Activated T-helper 1 cell treated with anti-CD3 and anti-CD28 coated beads, Interleukin-12 subunit alpha, Interleukin-12 subunit beta, Interleukin-2, Interleukin-4 antibody, amounts not matched to agents 30 ng/mL and 10 ng/mL and 1 ng/mL, durations not matched to agents 14 hours and 24 hours and 36 hours (primary cell): ENCODE measurements at places on chromosomes 4 and X. TPM values are rescaled to one million over a fixed set of nuclear protein-coding genes. Genes with fewer than 3 reads are reported as not detected.

DNA sequence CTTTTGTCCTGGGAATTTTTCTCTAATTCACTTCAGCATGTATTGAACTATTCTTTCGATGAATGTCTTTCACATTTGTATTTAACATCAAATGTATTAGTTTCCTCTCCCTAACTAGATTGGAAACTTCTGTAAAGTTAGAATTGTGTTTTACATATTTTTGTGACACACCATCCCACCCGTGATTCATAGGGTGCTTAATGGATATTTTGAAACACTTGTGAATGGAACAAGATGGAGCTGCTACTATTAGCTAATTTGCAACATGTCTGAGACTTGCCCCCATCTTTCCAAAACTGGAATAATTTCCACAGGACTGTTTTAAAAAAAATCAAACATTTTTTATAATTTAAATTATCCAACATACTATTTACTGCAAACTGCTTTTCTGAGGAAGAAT is 30.2 kb upstream of the GNPDA2 start:
- H3K27ac ChIP-seq, result no peak overlapping the region
- peaks cover 2% of the 10 kb centered on the region for H3K27me3 ChIP-seq
- H3K4me1 ChIP-seq, result no peaks in the 10 kb centered on the region
- H3K4me3 ChIP-seq, result no peak overlapping the region
- H3K36me3 ChIP-seq, result no peaks in the 10 kb centered on the region

GRCh38 chr4:47930971-47931804 is 16.8 kb upstream of the NFXL1 start:
- no peaks in the 10 kb centered on the region for H3K36me3 ChIP-seq
- DNase-seq, result no peak
- peaks cover 8% of the 10 kb centered on the region for H3K4me1 ChIP-seq
- no peak overlapping the region for H3K27ac ChIP-seq

DNA sequence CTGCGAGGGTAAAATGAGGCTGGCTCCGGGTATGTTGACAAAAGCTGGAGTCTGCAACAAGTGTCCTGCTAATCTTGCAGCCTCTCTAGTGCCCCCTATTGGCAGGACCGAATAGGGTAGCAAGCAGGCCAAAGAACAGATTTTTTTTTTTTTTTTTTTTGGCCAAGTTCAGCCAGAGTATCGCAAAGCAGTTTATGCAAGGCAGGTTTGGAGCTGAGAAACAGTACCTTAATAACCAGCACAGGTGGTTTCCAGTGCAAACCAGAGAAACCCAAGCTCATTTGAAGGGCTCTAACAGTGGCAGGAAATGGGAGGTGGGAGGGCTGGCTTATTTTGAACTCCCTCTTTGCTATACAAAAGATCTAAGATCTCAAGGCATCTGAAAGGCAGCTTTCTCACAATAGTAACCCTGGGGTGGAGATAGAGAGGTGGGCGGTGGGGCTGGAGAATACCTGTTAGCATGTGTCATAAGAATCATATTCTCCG is 38.2 kb upstream of the OCIAD2 start:
- no peak overlapping the region for H3K4me3 ChIP-seq
- H3K4me1 ChIP-seq, result peaks cover 11% of the 10 kb centered on the region
- DNase-seq, result peak; percentile 31

- no peaks in the 10 kb centered on the region for H3K36me3 ChIP-seq
- H3K4me1 ChIP-seq, result no peaks in the 10 kb centered on the region
- H3K27ac ChIP-seq, result no peak overlapping the region
- H3K27me3 ChIP-seq, result no peaks in the 10 kb centered on the region
Measured at GRCh38 chrX:102840871-102841705, 96.0 kb upstream of the RAB40AL start.

DNA sequence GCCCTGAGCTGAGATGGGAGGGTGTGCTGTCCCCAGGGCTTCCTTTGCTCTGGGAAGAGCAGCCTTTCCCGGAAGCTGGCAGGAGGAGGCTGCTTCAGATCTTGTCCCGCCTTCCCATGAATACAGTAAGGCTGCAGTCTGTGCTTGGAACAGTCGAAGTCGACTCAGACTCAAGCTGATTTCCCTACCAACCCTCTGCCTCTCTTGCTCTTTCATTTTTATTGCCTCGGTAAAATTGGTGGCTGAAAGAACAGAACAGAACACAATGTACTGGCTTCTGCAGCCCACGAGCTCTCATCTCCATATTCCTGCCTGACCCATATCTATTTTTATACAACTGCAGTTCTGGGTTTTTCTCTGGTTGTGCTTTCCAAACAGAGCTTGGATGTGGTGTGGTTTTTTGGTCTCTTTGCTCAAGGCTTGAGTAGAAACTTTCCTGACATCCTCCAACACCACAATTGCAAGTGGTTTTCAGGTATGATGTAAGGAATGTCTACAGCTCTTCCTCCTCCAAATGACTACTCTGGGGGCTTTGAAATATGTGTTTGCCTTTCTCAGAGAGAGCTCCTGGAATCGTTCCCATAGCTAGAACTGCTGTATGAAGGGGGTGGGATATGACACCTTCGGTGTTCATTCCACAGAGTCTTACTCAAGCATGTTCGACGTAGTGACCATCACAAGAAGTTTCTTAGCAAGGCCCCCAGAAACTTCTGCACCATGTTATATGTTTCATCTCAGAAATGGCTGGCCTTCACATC is 61.3 kb downstream of the ENPP6 start:
- H3K27ac ChIP-seq, result no peak overlapping the region
- no peaks in the 10 kb centered on the region for H3K36me3 ChIP-seq
- no peak for DNase-seq
- H3K4me1 ChIP-seq, result no peaks in the 10 kb centered on the region

GRCh38 chr4:184548316-184548647 is 73.9 kb upstream of the IRF2 start:
- no peak overlapping the region for H3K27ac ChIP-seq
- H3K36me3 ChIP-seq, result peaks cover 2% of the 10 kb centered on the region
- H3K4me1 ChIP-seq, result peaks cover 27% of the 10 kb centered on the region

DNA sequence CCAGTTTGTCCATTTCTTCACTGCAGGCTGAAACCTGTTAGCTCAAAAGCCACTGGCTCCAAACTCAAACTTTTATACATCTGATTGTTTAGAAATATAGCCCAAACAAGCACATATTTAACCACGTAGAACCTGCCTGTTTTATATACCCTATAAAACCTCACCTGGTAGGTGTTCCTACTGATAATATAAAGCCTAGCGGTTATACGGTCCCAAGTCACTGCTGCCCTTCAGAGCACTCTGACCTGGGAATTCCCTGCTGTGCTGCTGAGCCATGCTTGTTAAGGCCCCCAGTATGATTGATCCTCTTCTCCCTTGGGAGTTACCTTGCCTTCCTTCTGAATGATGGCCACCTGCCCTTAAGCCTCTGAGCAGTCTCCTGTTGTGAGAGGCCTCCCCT is 432.8 kb upstream of the LCORL start:
- no peaks in the 10 kb centered on the region for H3K27me3 ChIP-seq
- H3K36me3 ChIP-seq, result no peaks in the 10 kb centered on the region
- no peaks in the 10 kb centered on the region for H3K4me1 ChIP-seq

- H3K36me3 ChIP-seq, result no peaks in the 10 kb centered on the region
- no peak overlapping the region for H3K4me3 ChIP-seq
- H3K27ac ChIP-seq, result no peak overlapping the region
- H3K27me3 ChIP-seq, result no peaks in the 10 kb centered on the region
- no peaks in the 10 kb centered on the region for H3K4me1 ChIP-seq
Measured at GRCh38 chr4:133323670-133324069, 174.6 kb downstream of the PCDH10 start.

- H3K27ac ChIP-seq, result no peak overlapping the region
- H3K36me3 ChIP-seq, result no peaks in the 10 kb centered on the region
- H3K4me1 ChIP-seq, result no peaks in the 10 kb centered on the region
- H3K4me3 ChIP-seq, result no peak overlapping the region
- H3K27me3 ChIP-seq, result no peaks in the 10 kb centered on the region
Measured at GRCh38 chr4:183960046-183960420, 54.9 kb downstream of the STOX2 start.

- H3K27me3 ChIP-seq, result no peaks in the 10 kb centered on the region
- H3K4me3 ChIP-seq, result no peak overlapping the region
- peaks cover 84% of the 10 kb centered on the region for H3K4me1 ChIP-seq
- peaks cover 29% of the 10 kb centered on the region for H3K36me3 ChIP-seq
Measured at GRCh38 chr4:184441461-184442313, 32.7 kb downstream of the IRF2 start.

- H3K36me3 ChIP-seq, result no peaks in the 10 kb centered on the region
- DNase-seq, result no peak
- H3K27me3 ChIP-seq, result peaks cover 43% of the 10 kb centered on the region
- no peak overlapping the region for H3K27ac ChIP-seq
Measured at GRCh38 chr4:118357601-118358000, 4.8 kb upstream of the PRSS12 start.

DNA sequence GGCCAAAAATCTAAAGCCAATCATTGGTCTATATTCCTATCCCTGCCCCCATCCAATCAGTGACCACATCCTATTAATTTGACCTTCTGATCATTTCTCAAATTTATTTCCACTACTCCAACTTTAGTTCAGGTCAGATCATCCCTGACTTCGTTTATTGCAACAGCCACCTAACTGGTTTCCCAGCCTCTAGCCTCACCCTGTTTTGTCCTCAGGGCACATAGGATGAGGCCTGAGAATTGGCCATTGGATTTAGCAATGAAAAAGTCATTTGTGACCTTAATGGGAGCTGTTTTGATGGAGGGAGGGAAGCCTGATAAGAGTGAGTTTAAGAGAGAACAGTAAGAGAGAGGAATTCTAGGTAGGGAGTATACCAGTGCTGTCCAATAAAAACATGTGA is 155.0 kb downstream of the AMMECR1 start:
- H3K4me3 ChIP-seq, result no peak overlapping the region
- H3K27me3 ChIP-seq, result no peaks in the 10 kb centered on the region
- H3K4me1 ChIP-seq, result peaks cover 15% of the 10 kb centered on the region
- no peak overlapping the region for H3K27ac ChIP-seq
- H3K36me3 ChIP-seq, result no peaks in the 10 kb centered on the region

GRCh38 chrX:44352758-44353157 is 9.3 kb upstream of the EFHC2 start:
- DNase-seq, result no peak
- no peaks in the 10 kb centered on the region for H3K27me3 ChIP-seq

- no peaks in the 10 kb centered on the region for H3K36me3 ChIP-seq
- no peaks in the 10 kb centered on the region for H3K27me3 ChIP-seq
Measured at GRCh38 chr4:69823481-69824186, 36.3 kb downstream of the SULT1E1 start.

GRCh38 chr4:180850318-180850940 is 1392.8 kb upstream of the TENM3 start:
- H3K27ac ChIP-seq, result no peak overlapping the region
- H3K27me3 ChIP-seq, result no peaks in the 10 kb centered on the region
- no peak overlapping the region for H3K4me3 ChIP-seq

- H3K27ac ChIP-seq, result no peak overlapping the region
- H3K4me3 ChIP-seq, result no peak overlapping the region
- H3K4me1 ChIP-seq, result no peaks in the 10 kb centered on the region
- DNase-seq, result no peak
- no peaks in the 10 kb centered on the region for H3K36me3 ChIP-seq
- no peaks in the 10 kb centered on the region for H3K27me3 ChIP-seq
Measured at GRCh38 chr4:36737691-36738090, 456.3 kb downstream of the DTHD1 start.

- H3K4me1 ChIP-seq, result peaks cover 10% of the 10 kb centered on the region
- DNase-seq, result peak; percentile 0
- H3K27ac ChIP-seq, result no peak overlapping the region
- peaks cover 18% of the 10 kb centered on the region for H3K36me3 ChIP-seq
- no peaks in the 10 kb centered on the region for H3K27me3 ChIP-seq
Measured at GRCh38 chrX:118603981-118604380, 108.4 kb downstream of the DOCK11 start.

GRCh38 chr4:13396161-13396560 is 88.0 kb downstream of the RAB28 start:
- H3K4me1 ChIP-seq, result no peaks in the 10 kb centered on the region
- no peak overlapping the region for H3K4me3 ChIP-seq
- no peaks in the 10 kb centered on the region for H3K36me3 ChIP-seq

- no peak overlapping the region for H3K4me3 ChIP-seq
- H3K36me3 ChIP-seq, result no peaks in the 10 kb centered on the region
- H3K27me3 ChIP-seq, result peaks cover 2% of the 10 kb centered on the region
- H3K27ac ChIP-seq, result no peak overlapping the region
- no peaks in the 10 kb centered on the region for H3K4me1 ChIP-seq
Measured at GRCh38 chrX:100939333-100939732, 10.6 kb upstream of the XKRX start.

- no peaks in the 10 kb centered on the region for H3K4me1 ChIP-seq
- no peak overlapping the region for H3K27ac ChIP-seq
- H3K36me3 ChIP-seq, result peaks cover 2% of the 10 kb centered on the region
- peaks cover 3% of the 10 kb centered on the region for H3K27me3 ChIP-seq
Measured at GRCh38 chrX:38837389-38837788, 36.1 kb downstream of the MID1IP1 start.

DNA sequence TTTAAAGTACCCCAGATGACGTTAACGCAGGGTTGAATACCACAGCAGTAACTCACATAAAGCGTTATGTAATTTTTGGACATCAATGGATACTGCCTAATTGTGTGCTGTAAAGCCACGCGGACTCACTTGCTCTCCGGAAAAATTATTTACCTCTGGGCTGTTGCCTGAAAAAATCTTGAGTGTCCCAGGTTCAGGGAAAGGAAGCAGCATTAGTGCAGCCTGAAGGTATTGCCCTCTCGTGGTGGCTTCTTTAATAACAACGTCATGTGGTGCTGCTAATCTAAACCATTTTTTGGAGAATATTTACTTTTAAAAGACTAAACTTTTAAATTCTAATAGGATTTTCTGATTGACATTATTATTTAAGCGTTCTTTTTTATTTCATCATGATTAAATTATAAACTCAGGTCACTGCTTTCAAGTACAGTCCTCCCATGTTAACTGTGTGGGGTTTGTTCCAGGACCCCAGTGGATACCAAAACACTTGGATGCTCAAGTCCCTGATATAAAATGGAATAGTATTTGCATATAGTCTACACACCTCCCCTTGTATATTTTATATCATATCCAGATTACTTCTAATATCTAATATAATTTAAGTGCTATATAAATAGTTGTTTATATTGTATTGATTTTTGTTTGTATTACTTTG is 384.8 kb downstream of the FAM133A start:
- DNase-seq, result no peak
- no peaks in the 10 kb centered on the region for H3K36me3 ChIP-seq
- H3K4me1 ChIP-seq, result no peaks in the 10 kb centered on the region
- H3K4me3 ChIP-seq, result no peak overlapping the region
- no peaks in the 10 kb centered on the region for H3K27me3 ChIP-seq

- no peaks in the 10 kb centered on the region for H3K36me3 ChIP-seq
- no peaks in the 10 kb centered on the region for H3K27me3 ChIP-seq
- no peaks in the 10 kb centered on the region for H3K4me1 ChIP-seq
- H3K4me3 ChIP-seq, result no peak overlapping the region
- DNase-seq, result no peak
Measured at GRCh38 chrX:49976682-49977197, 54.3 kb downstream of the CLCN5 start.

- no peak overlapping the region for H3K27ac ChIP-seq
- no peak for DNase-seq
- no peak overlapping the region for H3K4me3 ChIP-seq
- no peaks in the 10 kb centered on the region for H3K27me3 ChIP-seq
- H3K4me1 ChIP-seq, result peaks cover 21% of the 10 kb centered on the region
- peaks cover 5% of the 10 kb centered on the region for H3K36me3 ChIP-seq
Measured at GRCh38 chrX:23779025-23779424, 3.9 kb upstream of the SAT1 start.

GRCh38 chrX:146154191-146154590 is 336.6 kb downstream of the SLITRK2 start:
- H3K27me3 ChIP-seq, result no peaks in the 10 kb centered on the region
- DNase-seq, result no peak
- H3K36me3 ChIP-seq, result no peaks in the 10 kb centered on the region
- no peak overlapping the region for H3K27ac ChIP-seq

The YTHDC1 gene
- 75.6 and 82.3 TPM in 2 replicates for total RNA-seq

The FGA gene
- total RNA-seq, result not detected in 2 replicates

The ZBTB49 gene
- total RNA-seq, result 7.4 and 8.5 TPM in 2 replicates

The CCNA2 gene
- total RNA-seq, result 59.9 and 64.3 TPM in 2 replicates

The CTSO gene
- total RNA-seq, result 0.73 and 0.93 TPM in 2 replicates

The MAGEB2 gene
- not detected in 2 replicates for total RNA-seq

The DGAT2L6 gene
- not detected in 2 replicates for total RNA-seq

The TMEM47 gene
- not detected in 2 replicates for total RNA-seq
